Immature natural killer cell (primary cell): ENCODE measurements at places on chromosomes 11 and 22. TPM values are rescaled to one million over a fixed set of nuclear protein-coding genes. Genes with fewer than 3 reads are reported as not detected.

GRCh38 chr11:11291041-11292015 lies 61.7 kb downstream of the CSNK2A3 start:
- DNase-seq, result no peak

DNA sequence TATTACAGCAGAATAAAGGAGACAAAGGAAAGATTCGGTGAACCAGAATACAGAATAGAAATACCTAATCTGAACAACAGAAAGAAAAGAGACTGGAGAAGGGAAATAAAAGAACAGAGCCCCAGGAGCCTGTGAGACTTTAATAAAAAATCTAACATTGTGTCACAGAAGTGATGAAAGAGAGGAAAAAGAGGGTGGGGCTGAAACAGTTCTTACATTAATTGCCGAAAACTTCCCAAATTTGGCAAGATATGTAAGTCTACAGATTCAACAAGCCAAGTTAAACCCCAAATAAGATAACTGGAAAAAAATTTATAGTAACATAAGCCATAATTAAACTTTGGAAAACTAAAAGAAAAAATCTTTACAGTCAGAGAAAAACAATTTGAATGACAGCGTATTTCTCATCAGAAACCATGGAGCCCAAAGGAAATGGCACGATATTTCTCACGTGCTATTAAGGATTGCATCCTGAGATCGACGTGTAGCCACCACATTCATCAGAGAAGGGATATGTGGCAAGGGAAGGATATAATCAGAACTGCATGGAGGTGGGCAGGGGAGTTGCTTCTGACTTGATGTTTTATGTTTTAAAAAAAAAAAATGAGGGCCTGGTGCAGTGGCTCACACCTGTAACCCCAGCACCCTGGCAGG lies 73.9 kb downstream of the SGSM3 start:
- no peak for DNase-seq

DNA sequence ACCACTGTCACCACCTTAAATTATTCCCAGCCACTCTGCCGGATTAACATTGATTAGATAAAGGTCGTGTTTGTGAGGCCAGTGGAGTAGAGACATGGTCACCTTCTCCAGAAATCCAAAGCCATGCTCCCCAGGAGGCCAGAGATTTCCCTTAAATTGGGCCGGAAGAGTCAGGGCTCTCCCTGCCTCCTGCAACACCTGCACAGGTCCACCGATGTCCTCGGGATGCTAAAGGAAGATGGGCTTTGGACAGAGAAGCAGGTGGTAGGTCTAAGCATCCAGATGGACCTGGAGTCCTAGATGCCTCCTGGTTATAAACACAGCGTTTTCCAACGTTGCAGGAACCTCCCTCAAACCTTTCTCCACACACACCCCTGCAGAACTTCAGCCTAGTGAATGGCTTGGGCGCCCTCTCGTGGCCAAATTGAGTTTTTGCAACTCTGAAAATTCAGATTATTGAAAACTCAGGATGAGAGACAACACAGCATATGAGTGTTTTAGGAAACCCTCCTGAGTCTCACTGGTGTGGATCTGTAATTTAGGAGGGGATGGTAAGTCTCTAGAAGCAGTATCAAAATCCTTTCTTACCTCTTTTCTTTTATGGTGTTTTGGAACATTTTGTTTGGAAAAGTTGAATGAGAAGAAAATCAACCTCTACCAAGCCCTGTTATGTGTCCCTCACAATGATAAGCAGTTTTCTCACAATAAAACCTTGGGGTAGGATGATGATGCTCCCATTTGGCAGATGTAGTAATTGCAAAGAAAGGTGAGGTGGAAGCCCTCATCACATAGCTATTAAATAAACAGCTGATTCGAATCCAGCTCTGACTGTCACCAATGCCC lies 109.6 kb downstream of the RRAS2 start:
- peak; percentile 64 for DNase-seq

DNA sequence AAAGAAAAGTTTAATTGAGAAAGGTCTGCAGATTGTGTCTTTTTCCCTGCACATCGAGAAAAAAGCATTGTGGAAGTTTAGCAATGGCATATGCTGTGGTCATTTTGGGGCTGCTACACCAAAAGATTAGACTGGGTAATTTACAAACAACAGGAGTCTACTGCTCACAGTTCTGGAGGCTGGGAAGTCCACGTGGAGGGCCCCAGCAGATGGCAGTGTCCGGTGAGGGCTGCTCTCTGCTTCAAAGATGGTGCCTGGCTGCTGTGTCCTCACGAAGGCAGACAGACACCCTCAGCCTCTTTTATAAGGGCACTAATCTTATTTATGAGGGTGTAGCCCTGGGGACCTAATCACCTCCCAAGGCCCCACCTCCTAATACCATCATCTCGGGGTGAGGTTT lies 21.1 kb downstream of the PHF21B start:
- DNase-seq, result no peak

GRCh38 chr11:45149483-45150056 lies 3.1 kb downstream of the PRDM11 start:
- DNase-seq, result no peak

DNA sequence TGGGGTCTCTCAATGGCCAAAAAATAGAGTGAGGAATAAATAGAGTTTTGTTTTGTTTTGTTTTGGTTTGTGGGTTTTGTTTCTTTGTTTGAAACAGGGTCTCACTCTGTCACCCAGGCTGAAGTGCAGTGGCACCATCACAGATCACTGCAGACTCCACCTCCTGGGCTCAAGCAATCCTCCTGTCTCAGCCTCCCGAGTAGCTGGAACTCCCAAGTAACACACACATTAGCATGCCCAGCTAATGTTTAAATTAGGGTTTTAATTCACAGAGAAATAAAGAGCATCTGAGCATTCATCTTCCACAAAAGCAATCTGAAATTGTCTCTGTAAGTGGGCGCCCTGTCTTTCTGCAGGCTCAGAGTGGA lies 9.2 kb upstream of the IFITM3 start:
- DNase-seq, result no peak

- DNase-seq, result no peak
These were observed 10.7 kb downstream of the OLFML1 start for GRCh38 chr11:7495882-7496551.

- no peak for DNase-seq
These were observed 332.0 kb downstream of the TENM4 start for GRCh38 chr11:79108851-79109250.

DNA sequence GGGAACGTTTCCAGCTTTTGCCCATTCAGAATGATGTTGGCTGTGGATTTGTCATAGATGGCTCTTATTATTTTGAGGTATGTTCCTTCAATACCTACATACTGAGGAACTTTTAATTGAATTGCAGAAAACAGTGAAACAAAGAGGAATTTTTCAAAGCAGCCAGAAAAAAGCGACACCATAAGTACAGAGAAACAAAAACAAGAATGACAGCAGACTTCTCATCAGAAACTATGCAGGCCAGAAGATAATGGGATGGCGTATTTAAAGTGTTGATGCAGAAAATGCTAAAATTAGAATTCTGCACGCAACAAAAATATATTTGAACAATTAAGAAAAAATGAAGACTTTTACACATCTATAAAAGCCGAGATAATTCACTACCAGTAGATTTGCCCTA lies 95.4 kb upstream of the TIMP3 start:
- no peak for DNase-seq

DNA sequence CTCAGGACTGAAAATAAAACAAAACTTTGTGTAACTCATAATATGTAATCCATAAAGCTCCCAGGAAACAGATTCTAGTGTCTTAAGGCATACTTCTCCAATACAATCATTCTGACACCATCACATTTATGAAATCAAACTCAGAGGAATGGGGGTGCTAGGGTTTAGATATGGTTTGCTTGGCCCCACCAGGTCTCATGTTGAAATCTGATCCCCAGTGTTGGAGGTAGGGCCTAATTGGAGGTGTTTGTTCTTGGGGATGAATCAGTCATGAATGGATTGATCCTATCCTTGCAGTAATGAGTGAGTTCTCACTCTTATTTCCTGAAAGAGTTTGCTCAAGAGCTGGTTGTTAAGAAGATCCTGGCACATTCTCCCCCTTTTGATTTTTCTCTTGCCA lies 380.9 kb downstream of the ETS1 start:
- no peak for DNase-seq

GRCh38 chr11:117572671-117573070 lies 224.3 kb downstream of the DSCAML1 start:
- no peak for DNase-seq

DNA sequence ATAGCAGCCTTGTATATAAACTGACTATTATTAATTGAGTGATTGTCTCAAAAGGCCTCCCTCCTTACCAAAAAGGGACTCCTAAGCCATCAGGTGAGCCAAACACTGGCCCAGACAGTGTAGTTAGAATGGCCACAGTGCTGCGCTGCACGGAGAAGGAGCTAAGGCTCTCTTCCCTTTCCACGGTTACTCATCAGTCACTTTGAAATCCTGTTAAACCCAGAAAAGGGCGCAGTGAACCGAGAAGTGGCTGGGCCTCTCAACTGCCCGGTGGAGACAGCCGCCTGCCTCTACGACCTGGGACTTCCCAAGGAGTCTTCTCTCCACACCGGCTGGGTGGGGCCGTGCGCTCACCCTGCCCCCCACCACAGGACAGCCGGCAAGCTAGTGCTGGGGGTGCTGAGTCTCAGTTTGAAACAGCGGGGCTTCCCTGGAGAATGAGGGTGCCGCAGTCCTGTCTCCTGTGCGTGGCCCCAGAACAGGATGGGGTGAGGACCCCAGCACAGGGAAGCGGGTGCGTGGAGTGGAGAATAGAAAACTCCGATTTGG lies 1.3 kb downstream of the MYH9 start:
- peak; percentile 41 for DNase-seq

- DNase-seq, result no peak
These were observed 276.9 kb downstream of the FAM76B start for GRCh38 chr11:95512682-95513081.

DNA sequence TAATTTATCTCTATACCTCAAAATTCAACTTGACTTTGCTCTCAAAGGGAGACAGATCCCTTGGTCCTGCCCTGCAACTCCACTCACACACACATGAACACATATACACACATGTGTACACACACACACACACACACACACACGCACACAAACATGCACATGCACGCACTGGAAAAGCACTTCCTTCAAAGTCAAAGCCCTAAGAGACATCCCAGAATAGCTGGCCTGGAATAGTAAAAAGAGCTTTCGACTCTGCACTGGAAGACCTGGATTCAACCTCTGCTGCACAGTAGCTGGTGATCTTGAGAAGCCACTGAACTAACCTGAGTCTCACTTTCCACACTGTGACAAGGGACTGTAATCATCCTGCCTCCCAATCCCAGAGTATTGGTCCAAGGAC lies 26.8 kb downstream of the TENM4 start:
- DNase-seq, result no peak

DNA sequence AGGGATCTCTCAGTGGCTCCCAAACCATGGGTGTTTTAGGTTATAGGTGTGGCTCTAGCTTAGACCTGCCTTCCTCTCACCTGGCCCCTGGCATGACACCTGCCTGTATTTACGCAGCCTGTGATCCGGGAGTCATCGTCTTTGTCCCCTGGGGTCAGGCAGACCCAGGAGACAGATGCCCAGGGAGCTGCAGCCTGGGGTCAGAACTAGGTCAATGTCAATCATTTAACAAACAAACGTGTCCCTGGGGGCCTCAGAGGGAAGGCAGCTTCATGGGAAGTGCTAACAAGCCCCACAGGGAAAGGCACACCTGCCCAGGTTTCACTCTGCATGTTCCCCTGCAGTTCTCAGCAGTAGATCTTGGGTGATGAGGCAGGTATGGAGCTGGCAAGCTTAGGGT lies 12.0 kb downstream of the BACE1-AS start:
- DNase-seq, result no peak

- no peak for DNase-seq
These were observed 91.5 kb downstream of the MN1 start for GRCh38 chr22:27709919-27710675.

DNA sequence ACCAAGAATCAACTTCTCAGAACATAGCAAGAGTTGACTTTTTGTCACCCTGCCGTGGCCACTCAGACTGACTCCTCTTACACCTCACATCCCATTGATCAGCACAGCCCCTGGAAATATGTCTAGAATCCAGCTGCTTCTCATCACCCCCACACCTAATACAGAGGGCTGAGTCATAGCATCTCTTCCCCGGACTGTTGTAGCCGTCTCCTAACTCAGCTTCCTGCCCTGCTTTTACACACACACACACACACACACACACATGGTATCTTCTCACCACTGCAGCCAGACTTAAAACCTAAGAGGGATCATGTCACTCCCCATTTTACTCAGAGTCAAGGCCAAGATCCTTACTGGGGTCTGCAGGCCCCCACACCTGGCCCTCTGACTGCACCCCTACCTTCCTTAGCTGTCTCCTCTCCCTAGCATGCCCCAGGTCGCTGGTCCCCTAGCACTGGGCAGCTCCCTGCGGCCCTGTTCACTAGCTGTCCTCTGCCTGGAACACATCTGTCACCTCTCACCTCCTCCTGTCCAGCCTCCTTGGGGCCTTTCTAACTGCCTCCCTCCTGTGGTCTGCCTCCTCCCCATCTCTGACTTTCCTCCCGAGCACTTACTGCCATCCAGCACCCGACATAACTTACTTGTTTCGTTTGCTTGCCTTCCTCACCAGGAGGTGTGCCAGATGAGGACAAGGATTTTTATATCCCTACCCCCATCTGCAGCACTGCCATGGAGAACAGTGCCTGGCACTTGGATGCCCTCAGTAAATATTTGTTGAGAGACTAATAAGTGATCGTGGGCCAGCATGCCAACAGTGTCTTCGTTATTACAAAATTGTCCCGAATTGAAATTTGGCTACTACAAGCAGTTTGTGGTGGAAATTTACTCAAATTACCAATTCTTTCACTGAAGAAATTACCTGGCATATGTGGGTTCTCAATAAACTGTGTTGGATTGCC lies 61.9 kb downstream of the BMAL1 start:
- DNase-seq, result no peak

DNA sequence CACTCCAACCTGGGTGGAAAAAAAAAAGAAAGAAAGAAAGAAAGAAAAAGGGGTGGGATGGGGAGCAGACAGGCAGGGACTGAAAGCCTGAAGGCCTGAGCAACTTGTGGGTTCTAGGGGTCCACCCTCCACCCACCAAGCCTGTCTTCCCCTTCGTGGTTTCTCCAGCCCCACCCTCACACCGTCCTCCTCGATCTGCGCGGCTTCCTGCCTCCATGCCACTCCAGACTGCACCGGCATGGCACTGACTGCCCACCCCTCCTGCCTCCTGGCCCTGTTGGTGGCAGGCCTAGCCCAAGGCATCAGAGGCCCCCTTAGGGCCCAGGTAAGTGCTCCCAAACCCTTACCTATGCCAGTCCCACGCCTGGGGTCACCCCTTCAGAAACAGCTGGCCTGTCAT lies at the start of gene CTSW:
CTSW (plus strand) TSS at position 221 of the 400 bp plus-strand sequence; CDS start at position 239, 18 bp downstream.
- DNase-seq, result peak; percentile 77

- no peak for DNase-seq
These were observed 25.9 kb downstream of the LARGE2 start for GRCh38 chr11:45948356-45948755.

- no peak for DNase-seq
These were observed 15.2 kb upstream of the ARAP1 start for GRCh38 chr11:72767203-72768062.

GRCh38 chr11:34407121-34407813 lies 31.5 kb upstream of the CAT start:
- DNase-seq, result no peak

The TPCN2 gene
- polyA plus RNA-seq, result 5.0 TPM

The OR8A1 gene
- not detected for polyA plus RNA-seq

The CYP2R1 gene
- polyA plus RNA-seq, result 15.8 TPM

The NNMT gene
- 0.68 TPM for polyA plus RNA-seq

The NUDT22 gene
- 74.9 TPM for polyA plus RNA-seq

The DSCAML1 gene
- not detected for polyA plus RNA-seq

The KRTAP5-8 gene
- not detected for polyA plus RNA-seq
